Endothelial cell of umbilical vein (primary cell): ENCODE measurements at places on chromosomes 16 and 17.

GRCh38 chr16:54136276-54136625, 150.3 kb downstream of the IRX3 start:
- peak; percentile 36 for DNase-seq

DNA sequence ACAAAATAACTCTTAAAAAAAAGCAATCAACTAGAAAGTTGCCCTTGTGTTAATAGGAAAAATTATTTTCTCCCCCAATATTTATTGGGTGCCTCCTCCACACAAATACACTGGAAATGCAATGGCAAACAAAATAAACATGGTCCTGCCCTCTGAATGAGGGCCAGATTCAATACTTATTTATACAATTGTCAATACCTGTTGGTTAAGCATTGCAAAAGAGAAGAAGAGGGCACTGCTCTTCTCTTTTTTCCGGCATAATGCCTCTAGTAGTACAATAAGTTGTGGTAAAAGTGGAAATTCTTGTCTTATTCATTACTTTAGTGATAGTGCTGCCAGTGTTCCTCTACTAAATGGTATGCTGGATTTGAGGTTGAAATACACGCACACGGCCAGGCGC, 22.5 kb upstream of the ALDH3A2 start:
- DNase-seq: no peak

- DNase-seq: no peak
Measured at GRCh38 chr16:2819179-2819938, 2.3 kb downstream of the PRSS21 start.

- no peak for DNase-seq
Measured at GRCh38 chr17:45384047-45384788, 48.5 kb downstream of the ARHGAP27 start.

DNA sequence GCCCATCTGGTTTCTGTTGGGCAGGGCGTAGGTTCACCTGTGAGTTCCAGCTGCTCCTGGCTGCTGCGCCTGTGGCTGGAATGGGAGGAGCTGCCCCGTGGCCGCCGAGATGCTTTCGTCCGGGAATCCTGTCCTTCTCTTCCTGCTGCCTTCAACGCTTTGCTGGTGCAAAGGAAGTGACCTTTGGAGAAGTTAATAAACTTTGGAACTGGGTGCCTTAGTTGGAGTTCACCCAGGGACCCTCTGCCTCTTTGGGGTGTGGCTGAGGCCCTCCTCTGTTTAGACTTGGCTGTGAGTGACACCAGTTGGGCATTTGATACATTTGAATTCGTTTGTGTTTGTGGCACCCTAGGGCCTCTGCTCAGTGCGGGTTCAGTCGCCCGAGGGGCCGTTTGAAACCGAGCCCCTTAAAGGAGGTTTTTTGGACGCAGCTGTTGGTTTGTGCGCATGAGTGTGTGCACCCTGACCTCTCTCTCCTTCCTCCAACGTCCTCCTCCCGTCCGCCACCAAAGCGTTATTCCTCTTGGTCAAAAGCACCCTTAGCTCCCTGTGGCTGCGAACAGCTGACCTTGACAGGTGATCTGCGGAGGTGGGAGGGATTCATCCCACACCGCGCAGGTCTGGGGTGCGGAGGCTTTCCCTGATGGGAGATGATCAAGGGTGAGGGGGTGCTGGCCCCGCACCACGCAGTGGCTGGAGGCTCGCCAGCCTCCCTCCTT, 9.0 kb upstream of the SECTM1 start:
- DNase-seq: no peak

- DNase-seq: no peak
Measured at GRCh38 chr16:46686815-46687473, 2.0 kb downstream of the VPS35 start.

DNA sequence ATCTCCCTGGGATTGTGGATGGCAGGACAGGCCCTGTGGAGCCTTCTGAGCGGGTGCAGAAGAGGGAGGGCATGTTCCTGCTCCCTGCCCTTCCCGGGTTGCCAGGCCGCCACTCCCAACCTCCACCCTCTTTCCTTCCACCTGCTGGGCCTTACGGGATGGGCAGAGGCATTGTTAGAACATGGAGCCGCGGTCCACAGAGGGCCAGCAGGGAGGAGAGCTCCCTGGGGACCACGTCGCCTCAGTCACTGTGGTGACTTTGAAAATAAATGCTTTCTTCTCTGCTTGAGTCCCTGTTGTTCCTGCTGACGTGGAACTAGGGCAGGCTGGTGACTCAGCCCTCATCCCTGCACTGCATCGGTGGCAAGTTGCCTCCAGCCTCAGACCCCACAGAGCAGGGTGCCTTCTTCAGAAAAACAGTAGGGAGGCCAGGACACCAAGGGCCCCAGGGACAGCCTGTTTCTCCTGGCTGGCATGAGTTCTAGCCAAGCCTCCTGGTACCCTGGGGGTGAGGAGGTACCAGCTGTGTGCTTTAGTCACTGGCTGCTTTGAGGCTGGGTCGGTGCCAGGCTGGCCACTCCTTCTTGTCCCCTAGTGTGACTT, 224.9 kb downstream of the SEC14L1 start:
- peak; percentile 33 for DNase-seq

DNA sequence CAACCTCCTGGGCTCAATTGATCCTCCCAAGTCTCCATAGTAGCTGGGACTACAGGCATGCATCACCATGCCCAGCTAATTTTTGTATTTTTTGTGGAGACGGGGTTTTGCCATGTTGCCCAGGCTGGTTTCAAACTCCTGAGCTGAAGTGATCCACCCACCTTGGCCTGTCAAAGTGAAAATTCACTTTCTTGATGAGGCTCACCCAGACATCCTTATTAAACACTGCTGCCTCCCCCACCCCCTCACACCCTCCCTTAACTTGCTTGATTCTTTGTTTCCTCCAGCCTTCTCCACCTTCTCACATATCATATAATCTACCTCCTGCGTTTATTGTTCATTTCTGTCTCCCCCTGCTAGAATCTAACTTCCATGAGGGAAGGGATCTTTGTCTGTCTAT, 46.0 kb upstream of the TEX2 start:
- no peak for DNase-seq

- no peak for DNase-seq
Measured at GRCh38 chr17:65895969-65896368, 296.0 kb downstream of the CEP112 start.
